ENCODE measurements at places on chromosomes 12 and 14.
A peak's percentile ranks its signal among the peaks of the same experiment; 100 is the strongest.

GRCh38 chr12:32312049-32312670 is 87.2 kb upstream of the FGD4 start:
- DNase-seq = peak; percentile 56

GRCh38 chr14:100039903-100040302 is 25.3 kb upstream of the EVL start:
- DNase-seq = no peak

DNA sequence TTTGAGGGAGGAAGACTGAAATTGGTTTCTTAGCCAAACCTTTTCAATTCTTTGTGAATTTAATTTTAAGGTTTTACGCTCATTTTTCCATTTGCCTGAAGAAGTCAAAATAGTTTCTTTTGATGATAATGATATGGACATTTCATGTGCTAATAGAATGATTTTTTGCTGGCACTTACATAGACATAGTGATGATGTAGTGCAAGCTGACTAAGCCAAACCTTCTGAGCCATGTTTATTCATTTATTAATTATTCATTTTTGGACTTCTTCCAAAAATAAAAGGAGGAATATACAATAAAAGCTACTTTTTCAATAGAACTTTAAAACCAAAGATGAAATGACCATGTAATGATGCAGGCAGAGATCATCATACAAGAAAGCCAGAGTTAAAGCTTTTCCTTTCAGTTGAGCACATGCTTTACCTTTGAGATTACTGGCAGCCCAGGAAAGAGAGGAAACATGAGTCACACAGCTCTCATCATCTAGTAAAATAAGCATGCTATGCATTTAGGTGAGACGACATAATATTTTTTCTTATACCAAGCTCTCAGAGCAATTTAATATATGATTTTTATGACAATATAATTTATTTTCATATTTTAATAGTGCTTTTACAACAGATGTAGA is 24.8 kb downstream of the KCNA1 start:
- peak; percentile 4 for DNase-seq

DNA sequence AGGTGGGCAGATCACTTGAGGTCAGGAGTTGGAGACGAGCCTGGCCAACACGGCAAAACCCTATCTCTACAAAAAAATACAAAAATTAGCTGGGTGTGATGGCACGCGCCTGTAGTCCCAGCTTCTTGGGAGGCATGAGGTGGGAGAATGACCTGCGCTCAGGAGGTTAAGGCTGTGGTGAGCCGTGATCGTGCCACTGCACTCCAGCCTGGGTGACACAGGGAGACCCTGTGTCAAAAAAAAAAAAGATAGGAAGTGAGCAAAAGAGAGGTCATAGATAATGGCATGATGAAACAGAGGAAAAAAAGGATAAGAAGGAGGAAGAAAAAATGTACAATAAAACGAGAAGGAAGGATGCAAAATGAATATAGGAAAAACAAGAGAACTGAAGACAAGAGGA is 159.5 kb downstream of the ETV6 start:
- no peak for DNase-seq

DNA sequence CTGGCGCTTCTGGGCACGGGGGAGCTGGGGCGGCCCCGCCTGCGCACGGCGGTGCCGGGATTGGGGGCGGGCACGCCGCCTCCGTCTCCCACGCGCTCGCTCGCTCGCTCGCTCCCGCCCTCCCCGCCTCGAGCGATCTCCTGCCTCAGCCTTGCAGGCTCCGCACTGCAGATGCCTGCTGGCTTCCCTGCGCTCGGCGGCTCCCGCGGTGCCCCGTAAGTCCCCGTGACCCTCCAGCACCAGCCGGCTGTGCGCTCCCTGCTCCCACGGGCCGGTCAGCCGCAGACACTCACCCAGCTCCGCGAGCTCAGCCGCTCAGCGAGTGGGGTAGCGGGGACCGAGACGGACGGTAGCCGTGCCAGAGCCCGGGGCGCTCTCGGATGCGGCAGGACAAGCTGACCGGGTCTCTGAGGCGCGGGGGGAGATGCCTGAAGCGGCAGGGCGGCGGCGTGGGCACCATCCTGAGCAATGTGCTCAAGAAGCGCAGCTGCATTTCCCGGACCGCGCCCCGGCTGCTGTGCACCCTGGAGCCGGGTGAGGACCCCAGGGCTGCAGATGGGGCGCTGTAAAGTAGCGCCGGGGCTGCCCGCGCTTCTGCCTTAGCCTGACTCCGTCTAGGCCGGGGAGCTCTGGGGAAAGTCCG is at the start of gene TBC1D30:
TBC1D30 (plus strand) TSS at position 148 of the 643 bp plus-strand sequence; CDS start at position 381, 233 bp downstream.
- peak; percentile 36 for DNase-seq

- DNase-seq = no peak
Measured at GRCh38 chr12:95202691-95203486, 14.4 kb downstream of the FGD6 start.

DNA sequence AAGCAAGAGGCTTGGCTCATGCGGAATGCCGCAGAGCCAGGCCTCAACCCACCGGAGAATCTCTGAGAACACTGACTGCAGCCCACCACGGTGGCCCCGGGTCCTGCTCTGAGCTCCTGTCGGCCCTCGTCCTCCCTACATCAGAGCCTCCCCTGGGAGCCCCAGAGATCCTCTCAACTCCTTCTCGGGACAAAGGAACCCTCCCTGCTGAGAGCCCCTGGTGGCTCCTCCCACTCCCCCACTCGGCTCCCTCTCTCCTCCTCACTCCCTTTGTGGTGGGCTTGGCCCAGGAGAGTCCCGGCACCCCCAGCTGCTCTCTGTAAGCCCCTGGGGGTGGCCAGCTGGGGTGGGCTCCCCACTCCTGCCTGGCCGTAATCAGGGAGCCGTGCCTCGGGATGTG is 11.1 kb upstream of the INF2 start:
- DNase-seq = no peak

DNA sequence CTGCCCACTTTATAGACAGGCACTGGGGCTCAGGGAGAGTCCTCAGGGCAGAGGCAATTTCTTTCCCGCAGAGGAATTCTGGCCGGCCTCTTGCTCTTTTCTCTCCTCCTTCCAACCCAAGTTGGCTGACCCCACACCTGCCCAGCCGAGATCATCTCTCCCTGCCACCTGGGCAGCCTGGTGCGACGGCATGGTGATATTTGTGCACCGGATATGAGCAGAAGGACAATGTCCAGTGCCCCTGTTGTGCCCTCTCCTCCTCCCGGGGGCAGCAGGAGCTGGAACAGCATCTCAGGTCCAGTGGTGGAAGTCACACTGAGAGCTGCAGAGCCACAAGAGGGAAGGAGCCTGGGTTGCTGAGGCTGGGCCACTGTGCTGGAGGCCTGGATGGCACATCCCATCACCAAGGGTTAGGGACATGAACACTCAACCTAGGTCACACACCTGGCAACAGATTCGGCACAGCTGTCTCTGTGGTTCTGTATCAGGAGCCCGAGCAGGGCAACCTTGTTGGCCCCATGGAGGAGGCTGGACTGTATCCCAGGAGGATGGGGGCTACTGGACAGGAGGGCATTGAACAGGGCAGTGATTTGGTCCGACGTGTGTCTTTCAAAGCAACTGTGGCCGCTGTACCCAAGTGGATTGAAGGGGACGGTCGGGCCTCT is 57.7 kb upstream of the DIO3 start:
- DNase-seq = no peak

DNA sequence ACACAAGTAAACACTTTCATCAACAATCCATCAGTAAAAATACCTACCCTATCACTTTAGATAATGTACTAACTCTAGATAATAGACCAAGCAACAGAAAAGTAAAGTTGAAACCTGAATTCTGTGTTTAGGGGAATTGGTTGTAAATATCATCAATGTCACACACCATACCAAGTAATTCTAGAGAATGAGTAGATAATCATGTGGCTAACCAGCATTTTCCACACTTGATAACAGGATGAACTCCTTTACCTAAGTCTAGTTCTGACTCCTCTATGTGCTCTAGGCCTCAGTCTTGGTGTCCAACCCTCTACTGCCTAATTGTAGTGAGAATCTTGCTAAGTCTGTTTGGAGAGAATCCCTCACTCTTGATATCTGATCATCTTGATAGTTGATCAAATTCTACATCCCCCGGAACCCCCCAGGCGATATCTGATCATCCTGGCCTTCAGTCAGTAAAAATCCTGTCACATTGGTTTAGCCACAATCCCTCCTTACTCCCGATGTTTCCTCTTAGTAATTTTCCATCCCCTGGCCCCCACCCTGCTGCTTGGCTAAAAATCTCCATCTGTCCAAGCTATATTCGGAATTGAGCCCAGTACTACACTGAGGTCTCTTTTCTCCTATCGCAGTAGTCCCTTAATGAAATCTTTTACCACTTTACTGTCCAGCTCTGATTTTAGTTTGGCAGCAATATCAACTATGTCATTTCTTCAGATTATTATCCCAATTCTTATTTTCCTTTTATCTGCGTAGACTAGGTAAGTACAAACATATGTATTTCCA is 3.4 kb upstream of the SLCO1A2 start:
- no peak for DNase-seq

DNA sequence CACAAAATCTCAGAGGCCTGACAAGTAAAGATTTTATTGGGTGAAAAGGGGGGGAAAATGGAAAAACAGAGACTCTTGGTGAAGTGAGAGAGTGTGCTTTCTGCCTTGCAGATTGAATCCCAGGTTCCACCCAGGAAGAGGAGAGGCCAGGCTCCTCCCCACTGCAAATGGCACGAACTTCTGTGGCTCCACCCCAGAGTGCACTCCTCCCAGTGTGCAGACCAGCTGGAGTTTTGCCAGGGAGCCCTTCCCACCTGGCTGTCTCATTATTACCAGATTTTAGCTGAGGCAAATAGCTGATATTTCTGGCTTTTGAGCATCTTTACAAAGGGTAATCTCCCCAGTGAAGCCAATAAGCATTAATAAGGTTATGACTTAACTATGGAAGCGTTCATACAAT is 51.9 kb downstream of the TESPA1 start:
- DNase-seq = peak; percentile 50

DNA sequence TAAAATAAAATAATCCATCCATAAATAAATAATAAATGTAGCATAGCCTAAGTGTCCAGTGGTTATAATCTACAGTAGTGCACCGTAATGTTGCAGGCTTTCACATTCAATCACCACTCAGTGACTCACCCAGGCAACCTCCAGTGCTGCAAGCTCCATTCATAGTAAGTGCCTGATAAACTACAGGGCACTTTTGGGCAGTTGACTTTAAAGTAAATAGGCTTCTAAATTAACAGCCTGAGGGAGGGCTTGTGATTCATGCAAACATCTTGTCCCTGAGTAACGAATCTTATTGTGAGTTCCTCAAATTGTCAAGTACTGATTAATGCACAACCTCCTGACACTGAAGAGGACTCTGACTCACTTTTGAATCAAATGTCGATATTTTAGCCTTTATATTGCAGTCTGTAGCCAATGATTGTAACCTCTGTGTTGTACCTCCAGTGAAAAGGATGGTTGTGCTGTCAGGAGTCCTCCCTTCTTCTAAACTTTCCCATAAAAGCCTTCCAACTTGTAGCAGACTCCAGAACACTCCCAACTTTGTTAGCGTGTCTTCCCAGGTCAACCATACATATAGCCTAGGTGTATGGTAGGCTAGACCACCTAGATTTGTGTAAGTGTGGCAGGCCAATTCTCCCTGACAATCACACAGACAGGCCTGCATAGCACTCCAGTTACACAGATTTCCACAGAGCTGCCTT is 55.0 kb upstream of the BICD1 start:
- DNase-seq = no peak

- DNase-seq = no peak
Measured at GRCh38 chr12:3645091-3645490, 107.8 kb downstream of the CRACR2A start.

GRCh38 chr14:61841145-61841544 is 78.9 kb downstream of the SNAPC1 start:
- DNase-seq = no peak

GRCh38 chr12:43162138-43162537 is 389.9 kb downstream of the ADAMTS20 start:
- DNase-seq = peak; percentile 10

DNA sequence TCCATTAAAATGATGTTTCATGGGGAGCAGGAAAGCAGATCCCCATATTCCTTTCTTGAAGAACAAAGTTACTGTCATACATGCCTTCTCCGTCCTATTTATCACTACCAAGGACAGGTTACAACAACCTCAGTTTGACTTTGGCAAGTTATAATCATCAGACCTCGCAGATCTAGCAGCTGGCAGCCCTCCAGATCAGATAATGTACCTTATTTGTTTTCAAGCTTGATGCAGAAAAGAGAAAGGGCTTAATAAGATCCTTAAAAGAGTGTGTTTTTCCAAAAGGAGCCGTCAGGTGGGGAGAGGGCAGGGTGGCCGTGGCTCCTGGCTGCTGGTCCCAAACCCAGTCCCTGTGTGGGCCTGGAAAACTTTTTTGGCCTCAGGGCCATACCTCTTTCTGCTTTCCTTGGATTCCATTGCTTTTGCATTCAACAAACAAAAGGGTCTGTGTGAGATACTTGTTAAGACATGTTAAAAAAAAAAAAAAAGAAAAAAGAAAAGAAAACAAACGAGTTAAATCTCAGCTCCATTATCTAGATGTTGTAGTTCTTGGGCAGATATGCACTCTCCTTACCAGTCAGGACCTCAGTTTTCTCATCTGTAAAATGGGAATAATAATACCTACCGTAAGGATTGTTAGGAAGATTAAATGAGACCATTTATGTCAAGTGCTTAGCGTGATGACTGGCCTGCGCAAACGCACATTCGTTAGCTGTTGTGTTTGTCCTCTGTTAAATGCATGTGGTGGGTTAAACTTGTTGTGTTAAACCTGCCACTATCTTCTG is 64.6 kb downstream of the B4GALNT3 start:
- DNase-seq = no peak

DNA sequence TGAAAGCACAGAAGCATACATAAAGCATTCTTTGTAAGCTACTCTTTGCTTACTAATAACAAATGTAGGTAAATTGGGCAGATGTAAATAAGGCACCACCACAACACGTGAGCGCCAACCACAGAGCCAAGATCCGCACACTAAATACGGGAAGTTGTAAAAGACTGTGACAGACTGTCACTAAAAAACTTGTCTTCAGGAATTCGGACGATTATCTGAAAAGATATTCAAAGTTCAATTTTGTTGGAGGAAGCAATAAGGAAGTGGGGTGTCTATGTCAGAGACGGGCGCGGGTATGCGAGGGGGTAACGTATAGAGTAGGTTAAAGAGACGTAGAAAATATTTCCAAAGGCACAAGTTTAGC is 1.5 kb upstream of the HSP90B1 start:
- DNase-seq = no peak

GRCh38 chr12:127886827-127887226 is 380.1 kb upstream of the TMEM132C start:
- DNase-seq = no peak

DNA sequence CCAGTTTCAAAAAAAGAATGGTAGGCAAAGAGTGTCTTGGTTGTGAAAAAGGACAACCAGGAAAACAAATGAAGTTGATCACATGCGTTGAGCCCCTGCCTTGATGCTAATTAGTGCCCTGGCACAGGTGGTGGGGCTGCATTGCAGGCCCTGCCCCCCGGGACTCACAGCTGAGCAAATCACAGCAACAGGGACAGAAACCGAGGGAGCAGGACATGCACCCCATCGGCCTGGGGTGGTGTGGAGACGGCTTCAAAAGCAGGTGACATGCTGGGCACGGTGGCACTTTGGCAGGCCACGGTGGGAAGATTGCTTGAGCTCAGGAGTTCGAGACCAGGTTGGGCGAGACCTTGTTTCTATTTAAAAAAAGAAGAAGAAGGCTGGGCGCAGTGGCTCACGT is 1.1 kb upstream of the PAPLN start:
- no peak for DNase-seq
